ENCODE measurements at places on chromosomes 4 and X.

DNA sequence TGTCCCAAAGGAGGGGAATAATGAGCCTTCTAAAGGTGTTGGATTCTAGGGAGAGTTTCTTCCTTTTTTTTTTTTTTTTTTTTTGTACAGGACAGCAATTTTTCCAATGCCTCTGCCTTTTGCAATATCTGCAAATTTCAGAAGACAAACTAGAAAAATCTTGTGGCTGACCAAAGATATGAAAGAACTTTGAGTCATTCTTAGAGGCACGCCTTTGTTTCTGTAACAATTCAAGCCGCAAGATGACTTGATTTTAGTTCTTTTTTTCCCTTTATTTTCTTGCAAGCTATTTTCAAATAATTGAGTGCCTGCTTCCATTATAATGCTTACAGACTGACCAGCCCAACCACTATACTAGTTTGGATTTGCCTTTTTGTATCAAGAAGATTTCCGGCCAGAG is 47.6 kb upstream of the UXT start:
- DNase-seq, result peak; percentile 34

DNA sequence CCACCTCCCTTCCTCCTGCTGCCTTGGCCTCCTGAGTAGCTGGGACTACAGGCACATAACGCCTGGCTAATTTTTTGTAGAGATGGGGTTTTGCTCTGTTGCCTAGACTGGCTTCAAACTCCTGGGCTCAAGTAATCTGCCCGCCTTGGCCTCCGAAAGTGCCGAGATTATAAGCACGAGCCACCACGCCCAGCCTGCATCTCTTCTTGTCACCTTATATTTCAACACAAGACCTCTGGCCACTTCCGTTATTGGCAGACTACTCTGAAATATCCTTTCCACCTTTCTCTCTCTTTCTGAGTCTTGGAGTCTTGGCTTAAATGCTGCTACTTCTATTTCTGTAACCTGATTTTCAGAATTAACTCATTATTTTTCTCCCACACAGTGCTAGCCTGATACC is 5.6 kb downstream of the KIAA0232 start:
- no peak for DNase-seq

- no peak for DNase-seq
Observed at GRCh38 chr4:81003597-81004111, 26.9 kb upstream of the BMP3 start.

- DNase-seq, result no peak
Observed at GRCh38 chr4:82648356-82648755, 86.6 kb upstream of the TMEM150C start.

DNA sequence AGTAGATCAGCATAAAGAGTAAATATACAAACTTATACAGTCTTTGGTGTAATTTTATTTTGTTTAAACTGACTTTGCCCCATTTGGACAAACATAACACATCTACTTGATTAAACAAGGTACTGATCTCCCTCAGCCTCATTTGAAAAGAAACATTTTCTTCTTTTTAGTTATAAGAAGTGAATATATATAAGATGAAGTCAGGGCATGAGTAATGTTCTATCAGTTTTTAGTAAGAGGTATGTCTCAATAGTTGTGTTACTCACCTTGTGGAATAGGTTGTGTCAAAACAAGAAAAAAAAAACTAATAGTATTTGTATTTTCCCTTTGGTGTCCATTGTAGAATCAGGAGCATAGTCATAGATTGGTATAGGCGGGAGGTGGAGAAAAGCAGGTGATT is 327.4 kb downstream of the RPA4 start:
- no peak for DNase-seq

- no peak for DNase-seq
Observed at GRCh38 chr4:71004281-71004851, 10.9 kb downstream of the DCK start.

- no peak for DNase-seq
Observed at GRCh38 chr4:127509155-127509554, 123.6 kb upstream of the INTU start.

DNA sequence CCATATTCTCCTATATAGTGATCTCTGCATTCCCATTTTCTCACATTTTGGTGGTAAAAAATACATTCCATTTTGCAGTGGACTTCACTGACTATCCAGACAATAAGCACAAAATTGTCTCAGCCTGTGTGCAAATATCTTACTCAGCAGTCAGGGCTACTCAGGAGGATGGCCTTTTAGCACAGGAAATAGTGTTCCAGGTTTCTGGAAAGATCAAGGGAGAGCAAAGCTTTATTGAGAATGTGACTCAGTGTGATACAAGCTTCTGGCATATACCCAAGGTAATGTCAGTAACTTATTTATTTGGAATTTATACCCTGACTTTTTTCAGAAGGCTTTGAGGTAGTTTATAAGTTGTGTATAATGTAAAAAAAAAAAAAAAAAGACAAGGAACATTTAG is 233.4 kb downstream of the TEX13A start:
- DNase-seq, result no peak

DNA sequence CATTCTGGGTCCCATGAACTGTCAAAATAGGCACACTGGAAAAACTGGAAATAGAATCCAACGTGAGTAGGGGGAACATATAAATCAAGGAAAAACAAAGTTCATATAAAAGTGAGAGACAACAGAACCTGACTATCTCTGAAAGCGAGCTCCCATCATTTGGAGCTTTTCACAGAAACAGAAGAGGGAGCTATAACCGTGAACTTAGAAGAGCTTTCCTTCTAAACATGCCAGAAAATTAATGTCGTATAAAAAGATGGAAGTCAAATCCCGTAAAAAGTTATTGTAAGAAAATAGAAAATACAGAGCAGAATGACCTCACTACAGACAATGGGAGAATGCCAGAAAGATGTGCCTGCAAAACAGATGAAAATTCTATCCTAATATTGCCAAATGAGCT is 23.9 kb upstream of the HSD17B10 start:
- DNase-seq, result peak; percentile 27

GRCh38 chr4:171532968-171533367 is 280.2 kb upstream of the GALNTL6 start:
- no peak for DNase-seq

DNA sequence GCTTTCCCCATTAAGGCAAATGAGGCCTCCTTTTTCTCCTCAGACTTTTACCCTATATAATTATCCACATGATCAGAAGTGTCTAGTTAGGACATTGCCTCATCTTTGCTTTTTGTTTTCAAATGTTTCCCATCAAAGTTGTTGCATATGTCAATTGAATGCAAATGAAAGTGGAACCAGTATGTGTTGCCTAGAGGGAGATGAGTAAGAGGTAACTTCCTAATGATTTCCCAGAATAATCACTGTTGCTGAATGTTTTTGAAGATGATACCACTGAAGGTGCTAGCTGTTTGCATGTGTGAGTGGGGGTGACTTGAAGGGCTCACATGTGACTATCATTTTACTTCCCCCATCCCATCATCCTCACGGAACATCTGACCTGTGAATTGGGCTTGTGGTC is 33.9 kb downstream of the PAK3 start:
- no peak for DNase-seq

DNA sequence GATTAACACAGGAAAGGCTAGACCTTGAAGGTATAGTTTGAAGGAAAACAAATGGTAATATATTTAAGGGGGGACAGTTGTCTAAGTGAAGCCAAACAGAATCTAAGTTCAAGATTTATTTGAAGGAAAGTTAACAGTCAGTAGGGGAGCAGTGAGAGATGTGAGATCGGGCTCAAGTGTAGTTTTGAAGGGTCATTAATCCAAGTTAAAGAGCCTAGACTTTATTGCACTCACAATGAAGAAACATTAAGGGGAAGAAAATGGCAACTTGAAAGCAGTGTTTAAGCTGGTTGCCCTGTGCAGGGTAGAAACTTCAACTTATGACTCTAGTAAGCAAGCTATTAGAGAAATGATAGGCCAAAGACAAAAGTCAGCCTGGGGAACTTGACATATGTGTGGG is 1952.2 kb downstream of the PCDH7 start:
- DNase-seq, result no peak

GRCh38 chr4:155629183-155629825 is 37.3 kb upstream of the GUCY1A1 start:
- no peak for DNase-seq

DNA sequence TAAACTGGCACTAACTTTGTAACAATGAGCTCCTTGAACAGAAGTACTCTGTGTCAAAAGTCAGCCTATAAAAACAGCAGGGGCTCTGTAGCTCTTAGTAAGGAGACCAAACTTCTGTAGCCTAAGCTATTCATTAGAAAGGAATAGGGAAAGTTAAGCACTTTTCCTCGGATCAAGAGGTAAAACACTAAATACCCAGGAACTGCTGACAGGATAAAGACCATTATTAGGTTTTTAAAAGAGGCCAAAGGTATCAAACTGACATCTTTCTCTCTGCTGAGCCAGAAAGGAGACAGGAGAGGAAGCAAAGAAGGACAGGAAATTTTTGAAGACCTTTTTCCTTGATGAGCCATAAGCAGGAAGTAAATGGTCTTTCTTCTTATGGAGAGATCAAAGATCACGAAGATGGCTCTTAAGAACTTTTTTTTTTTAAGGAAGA is 31.9 kb downstream of the ANAPC10 start:
- DNase-seq, result no peak

DNA sequence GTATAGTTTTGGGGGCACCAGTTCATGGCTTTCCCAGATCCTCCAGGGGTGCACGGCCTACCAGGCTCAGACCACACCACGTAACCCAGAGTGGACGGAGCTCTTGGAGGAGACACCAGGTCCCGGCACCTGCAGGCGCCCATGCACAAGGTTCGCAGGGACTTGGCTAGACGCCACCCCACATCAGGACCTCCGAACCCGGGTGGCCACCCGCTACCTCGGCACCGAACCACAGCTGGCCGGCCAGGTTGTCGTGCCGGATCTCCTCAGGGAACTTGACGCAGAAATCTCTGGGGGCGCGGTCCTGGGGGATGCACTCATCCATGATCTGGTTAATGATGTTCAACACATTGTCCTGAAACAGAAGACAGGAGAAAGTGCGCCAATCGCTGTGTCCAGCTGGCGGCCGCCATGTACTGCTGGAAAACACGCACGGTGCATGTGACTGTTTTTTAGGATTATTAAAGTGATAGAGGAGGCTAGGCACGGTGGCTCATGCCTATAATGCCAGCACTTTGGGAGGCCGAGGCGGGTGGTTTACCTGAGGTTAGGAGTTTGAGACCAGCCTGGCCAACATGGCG is 77.1 kb downstream of the ZFYVE28 start:
- DNase-seq, result no peak

DNA sequence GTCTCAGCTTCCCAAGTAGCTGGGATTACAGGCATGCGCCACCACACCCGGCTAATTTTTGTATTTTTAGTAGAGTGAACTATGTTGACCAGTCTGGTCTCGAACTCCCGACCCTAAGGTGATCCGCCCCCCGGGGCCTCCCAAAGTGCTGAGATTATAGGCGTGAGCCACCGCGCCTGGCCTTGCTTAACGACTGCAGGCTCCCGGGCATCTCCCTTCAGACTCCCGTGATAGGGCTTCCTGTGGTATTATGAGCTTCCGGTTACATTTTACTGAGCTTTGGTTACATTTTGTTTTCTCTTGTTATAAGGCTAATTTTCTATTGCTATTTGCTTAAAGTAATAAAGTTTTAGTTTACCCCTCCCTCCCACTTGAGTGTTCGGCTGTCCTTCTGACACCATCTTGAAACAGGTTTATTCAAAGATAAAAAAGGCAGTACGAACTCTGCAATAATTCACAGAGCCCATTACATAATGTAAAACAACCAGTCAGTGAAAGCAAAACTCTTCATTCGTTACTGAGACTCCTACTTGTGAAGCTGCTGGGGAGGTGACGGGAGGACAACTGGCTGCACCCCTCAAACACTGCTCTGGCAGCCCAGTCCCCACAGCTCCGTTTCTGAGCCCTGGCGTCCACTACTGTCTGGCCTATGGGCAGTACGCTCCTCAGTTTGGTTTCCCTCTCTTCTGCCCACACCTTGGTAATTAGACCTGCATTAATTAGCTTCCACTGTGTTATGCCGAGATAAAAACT is 795.7 kb upstream of the SLIT2 start:
- no peak for DNase-seq

- DNase-seq, result no peak
Observed at GRCh38 chr4:63214076-63214475, 1195.2 kb downstream of the TECRL start.

- DNase-seq, result peak; percentile 62
Observed at GRCh38 chr4:186808630-186809018, 85.0 kb upstream of the FAT1 start.

DNA sequence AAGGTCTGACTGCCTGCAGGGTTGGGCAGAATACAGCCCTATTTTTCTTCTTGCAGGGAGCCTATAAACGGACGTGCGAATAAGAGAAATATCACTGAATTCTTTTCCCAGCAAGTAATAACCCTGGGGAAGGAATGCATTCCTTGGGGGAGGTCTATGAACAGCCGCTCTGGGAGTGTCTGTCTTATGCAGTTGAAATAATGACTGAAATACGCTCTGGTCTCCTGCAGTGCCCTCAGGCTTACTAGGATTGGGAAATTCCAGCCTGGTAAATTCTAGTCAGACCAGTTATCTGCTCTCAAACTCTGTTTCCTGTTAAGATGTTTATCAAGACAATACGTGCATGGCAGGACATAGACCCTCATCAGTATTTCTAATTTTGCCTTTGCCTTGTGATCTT is 72.1 kb upstream of the FAM241A start:
- DNase-seq, result no peak

- DNase-seq, result no peak
Observed at GRCh38 chr4:140189805-140190204, 35.8 kb upstream of the MAML3 start.

DNA sequence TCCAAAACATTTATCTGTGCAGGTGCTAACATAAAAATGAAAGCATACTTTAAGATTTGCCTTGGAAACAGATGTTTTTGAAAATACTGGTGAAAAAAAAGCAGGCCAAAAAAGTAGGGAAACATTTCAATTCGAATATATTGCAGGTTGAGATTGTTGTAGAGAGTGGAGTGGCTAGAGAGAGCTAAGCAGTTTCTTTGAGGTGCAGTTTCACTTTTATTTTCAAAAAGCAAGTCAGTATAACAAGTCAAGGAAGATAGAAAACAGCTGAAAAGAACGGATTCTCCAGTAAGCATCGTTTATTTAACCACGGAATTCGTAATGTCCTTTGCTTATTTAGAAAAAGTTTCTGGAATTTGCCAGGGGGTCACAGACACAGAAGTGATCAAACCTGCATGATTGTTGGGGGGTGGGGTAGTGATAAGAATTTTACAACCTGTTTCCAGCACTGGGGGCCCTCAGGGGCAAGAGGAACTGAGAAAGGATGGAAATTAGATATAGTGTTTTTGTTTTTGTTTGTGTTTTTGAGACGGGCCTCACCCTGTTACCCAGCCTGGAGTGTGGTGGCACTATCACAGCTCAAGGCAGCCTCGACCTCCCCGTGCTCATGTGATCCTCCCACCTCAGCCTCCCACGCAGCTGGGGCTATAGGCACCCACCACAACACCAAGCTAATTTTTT is 175.0 kb downstream of the TENM3 start:
- peak; percentile 12 for DNase-seq

GRCh38 chr4:6381571-6382123 is 90.8 kb downstream of the PPP2R2C start:
- DNase-seq, result no peak

DNA sequence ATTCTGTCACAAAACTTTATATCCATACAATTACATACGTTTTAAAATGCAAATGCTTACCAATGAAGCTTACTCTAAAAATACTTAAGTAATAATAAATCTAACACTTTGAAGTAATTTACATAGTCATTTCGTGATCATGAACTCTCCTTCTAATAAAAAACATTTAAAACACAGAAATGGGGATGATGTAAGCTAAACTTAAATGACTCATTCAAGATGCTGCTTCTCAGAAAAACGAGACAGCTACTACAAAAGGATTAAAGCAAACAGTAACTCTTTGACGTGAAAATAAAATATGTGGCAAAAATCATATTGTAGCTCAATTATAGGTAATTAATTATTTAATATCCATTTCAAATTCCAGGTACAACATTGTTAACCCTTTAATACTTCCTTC is 148.7 kb downstream of the FGF16 start:
- DNase-seq, result peak; percentile 7

Data from GM03348 (cell line).